NCI-H1436 treated with DMSO at 0.1 percent for 48 hours (cell line): ENCODE measurements at places on chromosomes 1 and 21.

DNA sequence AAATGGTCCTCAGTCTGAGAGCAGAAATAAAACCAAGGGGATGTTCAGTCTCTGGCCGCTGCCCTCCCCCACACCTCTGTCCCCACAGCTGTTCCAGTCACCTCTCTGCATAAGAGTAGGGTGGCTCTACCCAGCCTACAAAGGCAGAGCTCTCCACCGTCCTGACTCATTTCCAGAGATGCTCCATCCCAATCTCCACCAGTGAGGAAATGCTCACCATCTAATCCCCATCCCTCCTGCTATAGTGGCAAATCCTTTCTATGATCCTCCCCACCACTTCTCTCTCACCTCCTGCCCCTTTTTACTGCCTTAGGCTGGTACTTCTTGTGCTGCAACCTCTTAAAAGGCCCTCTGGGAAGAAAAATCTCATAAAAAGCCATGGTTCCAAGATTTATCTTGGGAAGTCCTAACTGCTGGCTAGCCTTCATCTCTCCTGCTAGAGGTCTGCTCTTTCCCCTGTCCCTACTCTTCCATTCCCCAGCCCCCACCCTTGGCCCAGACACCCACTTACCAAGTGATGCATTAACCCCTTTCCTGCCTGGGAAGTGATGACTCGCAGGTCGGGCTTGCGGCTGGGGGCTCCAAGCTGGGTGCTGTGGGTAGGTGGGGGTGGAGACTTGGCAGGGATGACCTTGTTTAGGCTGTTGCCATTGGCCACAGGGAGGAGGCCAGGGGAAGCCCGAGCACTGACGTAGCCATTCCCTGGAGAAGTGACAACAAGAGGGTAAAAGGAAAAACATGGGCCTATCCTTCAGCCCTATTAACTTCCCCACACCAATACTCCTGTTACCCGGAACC lies 23.9 kb downstream of the MEF2D start:
- no peak for DNase-seq

DNA sequence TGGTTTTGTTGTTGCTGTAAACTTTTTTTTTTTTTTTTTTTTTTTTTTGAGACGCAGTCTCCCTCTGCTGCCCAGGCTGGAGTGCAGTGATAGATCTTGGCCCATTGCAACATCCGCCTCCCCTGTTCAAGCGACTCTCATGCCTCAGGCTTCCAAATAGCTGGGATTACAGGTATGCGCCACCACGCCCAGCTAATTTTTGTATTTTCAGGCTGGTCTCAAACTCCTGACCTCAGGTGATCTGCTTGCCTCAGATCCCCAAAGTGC lies 78.9 kb upstream of the SLC45A1 start:
- no peak for DNase-seq

GRCh38 chr1:2972011-2972878 lies 49.0 kb upstream of the ACTRT2 start:
- no peak for DNase-seq

GRCh38 chr1:24805534-24806301 lies 60.5 kb downstream of the CLIC4 start:
- no peak for DNase-seq

- no peak for DNase-seq
These were observed 164.8 kb downstream of the TNFSF18 start for GRCh38 chr1:172885971-172886370.

DNA sequence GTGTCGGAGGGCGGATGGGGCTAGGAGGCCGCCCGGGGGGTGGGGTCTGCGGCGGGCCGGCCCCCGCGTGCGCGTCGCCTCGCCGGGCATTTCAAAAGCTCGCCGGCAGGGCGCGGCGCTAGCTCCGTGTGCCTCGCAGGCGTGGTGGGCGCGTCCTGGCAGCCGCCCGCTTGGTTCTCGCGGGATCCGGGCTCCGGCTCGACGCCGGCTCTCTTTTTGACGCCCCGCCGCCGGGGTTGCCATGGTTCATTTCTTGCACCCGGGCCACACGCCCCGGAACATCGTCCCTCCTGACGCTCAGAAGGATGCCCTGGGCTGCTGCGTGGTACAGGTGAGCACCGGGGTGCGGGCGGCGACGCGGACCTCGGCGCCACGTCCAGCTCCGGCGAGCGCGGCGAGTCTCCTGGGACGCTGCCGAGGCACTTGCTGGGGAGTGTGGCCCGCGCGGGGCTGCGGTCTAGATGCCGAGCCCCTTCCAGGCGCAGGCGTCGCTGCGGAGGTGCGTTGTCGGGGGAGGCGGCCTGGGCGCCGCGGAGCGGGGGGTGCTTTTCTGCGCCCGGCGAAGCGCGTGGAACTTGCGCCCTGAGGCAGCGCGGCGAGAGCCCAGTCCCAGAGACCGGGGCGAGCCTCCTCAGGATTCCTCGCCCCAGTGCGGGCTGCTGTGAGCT lies at the start of gene ZYG11A:
ZYG11A (plus strand) TSS at position 118 of the 668 bp plus-strand sequence; CDS start at position 242, 124 bp downstream.
- DNase-seq, result peak; percentile 52

DNA sequence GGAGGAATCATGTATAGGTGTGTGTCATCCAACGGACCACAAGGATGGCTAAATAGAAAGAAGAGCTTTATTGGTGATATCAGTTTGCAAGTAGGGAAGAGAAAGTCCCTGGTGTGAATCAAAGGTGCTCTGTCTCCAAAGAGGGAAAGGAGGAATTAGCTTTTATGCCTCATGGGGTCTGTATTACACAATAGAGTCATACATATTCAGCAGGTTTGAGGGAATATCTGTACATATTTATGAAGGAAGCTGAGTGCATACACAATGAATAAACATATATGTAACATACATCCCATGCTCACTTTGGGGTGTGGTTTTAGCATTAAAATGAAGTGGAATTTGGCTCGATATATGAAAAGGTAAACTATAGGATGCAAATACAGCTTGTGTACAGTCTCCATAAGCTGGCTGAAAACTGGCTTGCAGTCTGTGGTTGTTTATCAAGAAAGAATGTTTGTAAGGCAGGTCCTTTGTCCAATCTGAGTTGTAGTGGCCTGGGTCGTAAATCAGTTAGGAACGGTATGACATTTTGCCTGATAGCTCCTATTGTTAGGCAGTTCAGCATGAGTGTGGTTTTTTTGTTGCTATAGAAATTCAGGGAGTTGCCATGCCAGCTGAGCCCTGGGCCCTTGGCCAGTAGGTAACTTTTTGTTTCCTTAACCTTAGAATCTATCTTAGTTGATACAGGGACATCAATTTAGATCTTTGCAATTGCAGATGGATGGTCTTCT lies 198.0 kb upstream of the ZP4 start:
- peak; percentile 50 for DNase-seq

DNA sequence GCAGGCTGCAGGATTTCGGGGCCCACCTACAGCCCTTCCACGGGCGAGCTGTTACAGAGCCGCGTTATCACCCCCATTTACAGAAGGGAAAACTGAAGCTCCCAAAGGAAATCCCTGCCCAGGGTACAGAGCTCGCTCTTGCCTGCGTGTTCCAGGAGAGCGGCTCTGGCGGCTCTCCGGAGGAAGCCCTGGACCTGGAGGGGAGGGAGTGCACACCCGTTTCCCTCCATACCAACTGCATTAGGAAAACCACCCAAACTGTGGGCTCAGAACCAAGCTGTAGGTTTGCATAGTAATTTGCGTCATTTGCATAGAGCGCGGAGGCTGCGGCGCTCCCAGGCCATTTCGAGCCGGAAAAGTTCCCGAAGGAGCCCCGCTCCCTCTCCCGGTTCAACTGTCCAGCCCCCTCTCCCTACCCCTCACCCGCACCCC lies 24.7 kb upstream of the ADGRB2 start:
- no peak for DNase-seq

DNA sequence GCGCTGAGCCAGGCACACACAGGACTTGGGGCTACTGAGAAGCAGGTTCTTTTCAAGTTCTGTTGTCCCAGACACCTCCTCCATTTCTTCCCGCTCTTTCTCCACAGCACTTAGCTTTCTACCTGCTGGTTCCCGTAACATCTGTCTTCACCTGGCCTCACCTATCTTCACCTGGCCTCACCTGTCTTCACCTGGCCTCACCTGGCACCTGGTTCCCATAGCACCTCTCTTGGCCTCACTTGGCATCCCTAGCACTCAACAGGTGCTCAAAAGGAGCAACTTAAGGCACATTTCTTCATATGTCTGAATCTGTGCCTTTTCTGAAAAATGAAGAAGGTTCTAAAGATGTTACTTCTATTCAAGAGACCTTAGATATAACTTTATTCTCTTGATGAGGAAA lies 10.4 kb downstream of the KCNK1 start:
- DNase-seq, result no peak

DNA sequence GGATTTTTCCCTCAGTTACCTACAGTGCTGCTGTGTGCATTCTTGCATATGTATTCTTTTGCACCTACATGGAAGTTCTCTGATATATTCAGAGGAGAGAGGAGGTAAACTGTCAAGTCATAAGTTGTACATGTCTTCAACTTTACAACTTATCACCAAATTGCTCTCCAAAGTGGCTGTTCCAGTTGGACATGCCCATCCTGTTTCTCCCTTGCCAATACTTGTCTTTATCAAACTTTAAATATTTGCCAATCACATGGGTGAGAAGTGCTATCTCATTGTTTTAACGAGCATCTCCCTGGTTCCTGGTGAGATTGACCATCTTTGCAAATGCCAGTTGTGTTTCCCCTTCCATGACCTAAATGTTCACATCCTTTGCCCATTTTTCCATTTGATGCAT lies 88.2 kb downstream of the KIF26B start:
- no peak for DNase-seq

DNA sequence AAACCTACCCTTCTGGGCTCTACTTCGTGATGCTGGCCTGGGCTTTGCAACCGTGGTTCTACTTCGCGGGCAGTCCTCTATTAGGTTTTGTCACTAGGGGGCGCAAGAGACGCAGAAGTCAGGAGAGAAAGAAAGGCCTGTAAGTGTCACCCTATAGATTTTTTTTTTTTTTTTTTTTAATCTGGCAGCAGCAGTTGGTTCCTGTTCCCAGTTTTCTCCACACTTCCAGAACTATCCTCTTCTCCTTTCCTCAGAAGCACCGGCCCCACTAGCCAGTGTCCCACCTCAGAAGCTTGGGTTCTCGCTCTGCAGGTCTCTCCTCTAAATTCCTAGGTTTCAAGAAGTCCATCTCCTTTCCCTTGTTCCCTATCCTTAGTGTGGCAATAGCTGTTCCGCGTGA lies 9.1 kb upstream of the LCE2D start:
- DNase-seq, result no peak

DNA sequence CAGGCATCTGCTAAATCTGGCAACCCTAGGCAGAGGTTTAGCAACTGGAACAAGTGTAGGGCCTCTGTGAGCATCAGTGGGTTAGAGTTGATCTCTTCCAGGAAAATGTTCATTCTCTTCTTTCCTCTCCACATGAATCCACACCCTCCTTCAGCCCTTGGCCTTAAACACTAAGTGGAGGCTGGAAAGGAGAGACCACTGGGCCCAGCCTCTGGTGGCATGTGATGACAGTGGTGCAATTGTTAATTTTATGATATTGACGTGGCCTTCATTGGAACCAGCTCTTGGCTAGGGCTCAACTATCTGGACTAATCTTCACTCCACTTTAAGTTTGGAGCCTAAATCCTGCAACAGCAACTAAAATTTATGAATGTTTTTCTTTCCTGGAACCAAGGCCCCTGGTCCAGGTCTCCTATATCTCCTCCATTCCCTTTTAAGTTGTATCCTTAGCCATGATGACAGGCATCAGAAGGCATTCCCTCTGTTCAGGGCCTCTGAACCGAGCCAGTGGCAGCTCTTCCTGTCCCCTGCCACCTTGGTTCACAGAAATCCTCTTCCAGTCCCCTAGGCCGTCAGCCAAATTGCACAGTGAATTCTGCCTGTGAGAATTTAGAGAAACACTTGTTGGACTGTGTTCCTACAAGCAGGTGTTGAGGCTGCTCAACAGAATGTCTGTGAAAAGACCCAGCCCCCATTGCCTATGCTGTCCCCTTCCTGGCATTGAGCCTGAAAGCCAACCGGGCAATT lies 132.2 kb downstream of the PSMG1 start:
- DNase-seq, result no peak

- DNase-seq, result no peak
These were observed 35.5 kb downstream of the MAN1C1 start for GRCh38 chr1:25651824-25652741.

DNA sequence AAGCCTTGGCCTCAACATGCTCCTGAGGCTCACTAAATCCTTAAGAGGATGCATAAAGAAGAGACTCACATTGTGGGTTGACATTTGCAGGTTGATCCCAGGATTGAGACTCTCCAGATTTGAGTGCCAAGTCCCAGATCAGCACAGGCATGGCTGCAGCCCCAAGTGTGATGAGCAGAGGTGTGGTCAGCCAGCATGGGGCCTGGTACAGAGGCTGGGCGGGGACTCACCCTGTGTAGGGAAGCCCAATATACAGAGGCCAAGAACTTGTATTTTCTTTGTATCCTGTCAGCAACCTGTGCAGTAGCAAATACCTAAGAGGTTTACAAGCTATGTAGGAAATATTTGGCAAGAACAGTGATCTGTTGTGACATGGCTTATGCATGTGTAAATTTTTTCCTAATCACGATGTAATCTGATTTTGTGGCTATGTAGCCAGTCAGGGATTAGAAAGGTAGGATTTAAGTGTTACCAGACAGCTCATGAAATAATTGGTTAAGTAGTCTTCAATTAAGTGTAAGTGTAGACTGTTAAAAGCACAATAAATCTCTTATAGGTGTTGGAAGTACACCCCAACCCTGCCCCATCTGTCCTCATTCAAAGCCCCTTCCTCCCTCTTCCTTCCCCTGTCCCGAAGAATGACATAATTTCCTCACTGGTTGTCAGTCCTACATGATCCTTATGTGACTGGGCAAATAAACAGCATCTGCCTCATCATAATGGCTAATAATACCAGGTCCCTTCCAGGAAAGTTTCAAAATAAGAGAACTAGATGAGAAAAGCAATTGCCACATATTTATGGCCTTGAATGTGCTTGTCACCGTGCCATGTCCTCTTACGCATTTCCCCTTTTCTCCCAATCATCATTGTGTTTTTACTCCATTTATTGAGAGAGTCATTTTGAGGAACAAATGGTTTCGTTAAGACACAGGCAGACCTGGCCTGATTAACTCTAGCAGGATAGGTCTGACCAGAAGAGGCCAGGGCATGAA lies 120.9 kb downstream of the HLX start:
- no peak for DNase-seq
